ENCODE measurements at places on chromosomes 7 and 10.
A peak's percentile ranks its signal among the peaks of the same experiment; 100 is the strongest.

- DNase-seq: no peak
Measured at GRCh38 chr10:35368485-35369048, 32.3 kb downstream of the CCNY start.

- DNase-seq: no peak
Measured at GRCh38 chr7:68725843-68726785, 872.2 kb upstream of the AUTS2 start.

DNA sequence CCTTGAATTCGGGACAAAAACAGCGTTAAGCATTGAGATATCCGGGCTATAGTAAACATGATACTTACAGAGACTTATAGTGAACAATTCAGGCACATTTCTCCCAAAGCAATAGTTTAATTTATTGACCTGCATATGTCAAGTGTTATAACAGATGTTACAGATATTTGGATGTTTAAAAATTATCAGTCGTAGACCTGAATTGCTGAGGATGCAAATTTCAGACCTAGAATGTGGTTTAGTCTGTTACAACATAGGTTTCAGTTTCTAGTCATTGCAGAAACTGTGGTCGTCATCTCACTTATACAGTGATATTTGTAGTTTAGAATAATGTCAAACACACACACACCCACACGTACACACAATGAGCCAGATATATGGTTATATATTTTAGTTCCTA, 85.2 kb downstream of the VTI1A start:
- DNase-seq: no peak

- no peak for DNase-seq
Measured at GRCh38 chr7:68998136-68998535, 600.1 kb upstream of the AUTS2 start.

DNA sequence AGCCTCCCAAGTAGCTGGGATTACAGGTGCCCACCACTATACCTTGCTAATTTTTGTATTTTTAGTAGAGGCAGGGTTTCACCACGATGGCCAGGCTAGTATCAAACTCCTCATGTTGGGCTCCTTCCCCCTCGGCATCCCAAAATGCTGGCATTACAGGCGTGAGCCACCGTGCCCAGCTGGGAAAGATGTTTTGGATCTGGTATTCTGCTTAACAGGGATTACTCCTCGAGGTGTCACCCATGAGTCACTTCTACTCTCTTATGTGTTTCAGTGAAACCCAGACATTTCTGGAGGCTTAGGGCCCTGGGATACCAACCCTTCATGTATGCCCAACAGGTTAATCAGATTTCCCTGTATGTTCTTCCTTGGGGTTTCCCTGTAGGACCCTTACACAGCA, 11.8 kb upstream of the OPN4 start:
- peak; percentile 56 for DNase-seq

- DNase-seq: no peak
Measured at GRCh38 chr7:96328016-96328415, 6.1 kb upstream of the SLC25A13 start.

- DNase-seq: no peak
Measured at GRCh38 chr10:89503151-89503550, 32.2 kb downstream of the SLC16A12 start.
